ENCODE measurements at places on chromosomes 7 and 10.

- DNase-seq, result no peak
Measured at GRCh38 chr10:123139521-123140163, 3.9 kb downstream of the HMX3 start.

GRCh38 chr10:82934429-82934828 lies 1059.4 kb downstream of the NRG3 start:
- DNase-seq, result no peak

DNA sequence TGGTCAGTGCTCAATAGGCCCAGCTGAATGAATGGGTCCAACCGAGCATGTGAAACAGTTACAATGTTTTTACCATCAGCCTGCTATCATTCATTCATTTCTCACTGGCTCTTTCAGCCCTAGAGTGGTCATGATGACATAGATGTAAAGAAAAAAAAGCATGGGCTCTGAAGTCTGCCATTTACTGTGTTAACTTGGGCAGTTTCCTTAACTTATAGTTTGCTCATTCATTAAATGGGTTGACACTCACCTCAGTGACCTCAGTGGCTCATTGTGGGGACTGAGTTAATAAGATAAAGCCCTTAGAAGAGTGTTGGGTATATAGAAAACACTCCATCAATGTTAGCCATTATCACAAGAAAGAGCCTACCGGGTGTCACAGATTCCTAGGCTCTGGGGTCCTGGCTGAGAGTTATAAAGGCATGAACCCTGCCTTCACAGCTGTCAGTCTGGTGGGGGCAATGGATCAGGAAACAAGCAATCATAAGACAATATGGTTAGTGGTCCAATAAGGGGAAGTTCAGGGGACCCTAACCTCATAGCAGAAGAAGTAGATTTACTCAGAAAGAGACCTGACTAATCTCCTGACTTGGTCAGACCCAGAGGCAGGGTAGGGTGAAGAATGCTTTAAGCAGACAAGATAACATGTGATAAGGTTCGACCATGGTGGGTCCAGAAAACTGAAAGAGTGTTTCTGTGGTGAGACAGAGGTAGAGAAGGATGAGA lies 29.7 kb upstream of the GPAM start:
- no peak for DNase-seq

DNA sequence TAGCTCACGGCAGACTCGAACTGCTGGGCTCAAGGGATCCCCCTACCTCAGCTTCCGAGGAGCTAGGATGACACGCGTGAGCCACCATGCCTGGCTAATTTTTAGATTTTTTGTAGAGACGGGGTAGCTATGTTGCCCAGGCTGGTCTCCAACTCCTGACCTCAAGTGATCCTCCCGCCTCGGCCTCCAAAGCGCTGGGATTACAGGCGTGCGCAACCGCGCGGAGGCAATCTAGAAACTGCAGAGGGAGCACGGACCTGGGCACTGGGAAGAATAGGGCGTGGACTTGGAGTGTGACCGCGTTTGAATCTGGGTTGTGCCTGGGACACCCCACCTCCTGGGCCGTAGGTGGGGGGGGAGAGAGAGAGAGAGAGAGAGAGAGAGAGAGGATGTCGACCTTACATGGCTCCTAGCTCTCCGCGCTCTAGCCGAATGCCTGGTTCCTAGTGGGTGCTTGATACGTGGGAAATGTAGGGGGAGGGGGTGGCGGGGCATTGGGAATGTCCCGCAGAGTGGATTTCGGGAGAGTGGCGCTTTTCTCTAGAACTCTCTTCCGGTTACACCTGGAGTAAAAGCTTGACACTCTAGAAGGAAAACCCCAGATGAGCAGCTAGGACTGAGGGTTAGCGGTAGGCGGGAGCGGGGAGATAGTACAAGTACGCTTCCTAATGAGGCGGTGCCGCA lies 1.2 kb upstream of the MAP3K8 start:
- DNase-seq, result peak; percentile 40

DNA sequence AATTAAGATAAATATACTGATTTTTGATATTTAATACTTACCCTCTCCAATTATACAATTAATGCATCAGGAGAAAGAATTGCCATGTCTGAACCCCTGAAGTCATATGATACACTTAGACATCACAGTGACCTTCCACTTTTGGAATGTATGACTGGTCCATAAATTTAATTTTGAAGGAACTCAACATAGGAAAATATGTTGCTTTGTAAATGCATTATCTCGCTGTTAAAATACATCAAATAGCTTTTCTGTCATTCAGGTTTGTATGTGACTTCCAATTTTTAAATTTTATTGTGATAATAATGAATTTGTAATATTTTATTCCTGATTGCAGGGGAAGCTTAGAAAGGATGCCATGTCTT lies 631.9 kb upstream of the ANKRD30A start:
- DNase-seq, result peak; percentile 77

DNA sequence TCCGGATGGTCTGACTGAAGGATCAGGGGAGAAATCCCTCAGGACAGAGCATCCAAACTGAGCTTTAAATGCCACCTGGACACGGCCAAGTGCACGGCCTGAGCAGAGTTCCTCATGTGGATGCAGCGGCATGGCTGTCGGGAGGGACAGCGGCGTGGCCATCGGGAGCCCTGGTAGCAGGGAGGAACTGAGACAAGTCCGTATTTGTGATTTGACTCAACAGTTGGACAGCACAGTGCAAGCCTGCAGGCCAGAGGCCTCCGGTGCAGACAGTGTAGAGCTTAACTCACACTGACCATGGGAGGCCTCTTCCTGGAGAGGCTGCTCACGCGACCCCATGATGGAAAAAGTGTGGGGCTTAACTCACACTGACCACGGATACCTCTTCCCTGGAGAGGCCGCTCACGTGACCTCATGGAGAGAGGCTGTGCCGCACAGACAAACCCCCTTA lies 207.4 kb downstream of the DIP2C start:
- no peak for DNase-seq

GRCh38 chr10:131620314-131620713 lies 280.5 kb upstream of the PPP2R2D start:
- no peak for DNase-seq

- peak; percentile 36 for DNase-seq
Measured at GRCh38 chr10:80196270-80196949, 8.9 kb downstream of the ANXA11 start.

All from fibroblast of skin of back (primary cell).